ENCODE measurements at places on chromosomes 2 and 18. TPM values are rescaled to one million over a fixed set of nuclear protein-coding genes. Genes with fewer than 3 reads are reported as not detected.

DNA sequence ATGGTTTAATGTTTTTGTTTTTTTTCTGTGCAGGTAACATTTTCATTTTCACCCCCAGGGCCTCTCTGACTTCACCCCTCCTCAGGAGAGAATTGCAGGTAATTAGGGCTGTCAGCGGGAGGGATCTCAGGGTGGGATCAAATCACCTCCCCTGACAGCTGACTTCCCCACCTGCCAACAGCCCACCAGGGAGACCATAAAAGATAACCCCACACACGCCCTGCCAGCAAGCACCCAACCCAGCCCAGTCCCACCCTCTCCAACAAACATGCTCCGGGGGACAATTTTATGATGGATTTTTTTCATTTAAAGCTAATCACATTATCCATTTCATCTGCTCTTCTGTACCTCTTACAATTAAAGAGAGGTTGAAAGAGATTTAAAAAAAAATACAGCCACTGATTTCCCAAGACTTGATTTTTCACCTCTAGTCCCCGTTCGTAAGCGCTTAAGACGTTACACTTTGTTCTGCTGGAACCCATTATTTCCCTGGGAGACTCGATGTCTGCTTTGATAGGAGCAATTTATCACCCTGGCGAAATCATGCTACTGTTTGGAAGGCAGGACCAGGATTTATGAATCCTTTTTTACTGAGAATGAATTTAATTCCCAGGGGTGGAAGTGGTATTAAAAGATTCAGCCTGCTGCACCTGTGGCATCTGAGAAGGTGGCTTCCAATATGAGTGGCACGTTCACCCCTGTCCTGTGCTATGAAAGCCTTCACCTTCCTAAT lies 232.9 kb upstream of the ID2 start:
- no peak for DNase-seq

- DNase-seq: no peak
Observed at GRCh38 chr2:151619337-151619989, 114.8 kb downstream of the NEB start.

GRCh38 chr2:150374492-150374891 lies 113.0 kb downstream of the RND3 start:
- DNase-seq: no peak

Gene MC4R
- not detected for total RNA-seq
